HCEC 1CT (cell line): ENCODE measurements at places on chromosomes 7 and 10.

DNA sequence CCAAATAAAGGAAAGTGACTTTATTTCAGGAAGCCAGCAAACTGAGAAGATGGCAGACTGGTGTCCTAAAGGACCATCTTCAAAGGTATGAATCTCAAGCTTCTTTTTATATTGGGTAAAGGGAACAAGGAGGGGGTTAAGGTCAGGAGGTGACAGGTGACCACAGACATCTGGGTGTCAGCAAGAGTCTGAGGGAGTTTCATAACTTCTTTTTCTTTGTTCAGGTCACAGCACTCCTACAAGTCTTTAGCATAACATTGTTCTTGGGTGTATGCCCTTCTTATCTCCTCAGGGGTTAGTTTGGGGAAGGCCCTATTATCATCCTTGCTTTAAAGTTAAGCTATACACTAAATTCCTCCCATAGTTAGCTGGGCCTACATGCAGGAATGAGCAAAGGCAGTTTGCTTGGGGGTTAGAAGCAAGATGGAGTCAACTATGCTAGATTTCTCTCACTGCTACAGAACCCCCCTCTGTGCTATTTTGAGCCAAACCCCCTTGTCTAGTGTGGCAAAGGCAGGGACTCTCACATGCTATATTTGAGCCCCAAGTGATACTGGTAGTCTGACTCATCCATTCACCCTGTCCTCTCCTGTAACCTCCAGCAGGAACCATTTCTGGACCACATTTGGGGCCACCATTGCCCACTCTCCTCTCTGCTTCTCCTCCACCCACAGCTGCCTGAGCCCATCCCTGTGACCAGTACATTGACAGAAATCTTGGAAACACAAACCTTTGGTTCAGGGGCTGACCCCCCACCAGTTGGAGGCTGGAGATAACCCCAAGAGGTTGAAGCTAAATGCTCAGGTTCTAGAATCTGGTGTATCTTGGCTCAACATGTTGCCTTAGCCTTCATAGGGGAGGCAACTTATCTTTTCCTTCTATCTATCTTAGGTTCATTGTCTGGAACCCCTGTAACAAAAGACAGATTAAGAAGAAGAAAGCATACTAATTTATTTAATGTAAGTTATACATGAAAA is 55.5 kb upstream of the LRGUK start:
- no peak for DNase-seq

GRCh38 chr7:67571026-67571545 is 574.5 kb downstream of the TYW1 start:
- no peak for DNase-seq

- no peak for DNase-seq
Observed at GRCh38 chr7:696812-697551, 29.5 kb upstream of the DNAAF5 start.

DNA sequence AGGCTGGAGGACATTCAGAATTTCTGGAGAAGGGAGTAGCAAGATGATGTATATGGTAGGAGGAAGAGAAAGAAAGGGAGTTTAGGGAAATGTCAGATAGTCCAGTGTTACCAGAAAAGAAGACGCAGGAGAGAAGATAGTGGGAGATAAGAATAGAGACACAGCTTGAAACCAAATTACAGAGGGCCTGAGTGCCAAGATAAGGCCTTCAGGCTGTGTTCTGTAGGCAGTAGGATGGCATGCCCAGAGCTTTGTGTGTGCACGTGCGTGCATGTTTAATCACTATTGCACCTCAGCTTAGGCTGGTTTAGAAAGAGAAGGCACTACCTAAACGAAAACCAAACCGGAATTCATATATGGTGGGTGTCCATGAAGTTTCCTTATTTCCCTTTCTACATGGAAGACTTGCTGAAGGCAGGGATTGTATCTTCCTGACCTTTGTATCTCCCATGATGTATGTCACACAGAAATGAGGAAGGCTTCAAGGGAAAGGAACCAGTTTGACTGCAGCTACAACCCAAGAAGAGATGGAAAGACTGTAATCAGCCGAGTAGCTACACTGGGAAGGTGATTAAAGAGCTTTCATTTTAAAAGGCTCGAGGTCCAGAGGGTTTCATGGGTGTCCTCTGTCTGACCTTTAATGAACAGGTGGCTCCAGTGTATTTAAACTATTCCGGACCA is 35.8 kb upstream of the BHLHA15 start:
- no peak for DNase-seq

DNA sequence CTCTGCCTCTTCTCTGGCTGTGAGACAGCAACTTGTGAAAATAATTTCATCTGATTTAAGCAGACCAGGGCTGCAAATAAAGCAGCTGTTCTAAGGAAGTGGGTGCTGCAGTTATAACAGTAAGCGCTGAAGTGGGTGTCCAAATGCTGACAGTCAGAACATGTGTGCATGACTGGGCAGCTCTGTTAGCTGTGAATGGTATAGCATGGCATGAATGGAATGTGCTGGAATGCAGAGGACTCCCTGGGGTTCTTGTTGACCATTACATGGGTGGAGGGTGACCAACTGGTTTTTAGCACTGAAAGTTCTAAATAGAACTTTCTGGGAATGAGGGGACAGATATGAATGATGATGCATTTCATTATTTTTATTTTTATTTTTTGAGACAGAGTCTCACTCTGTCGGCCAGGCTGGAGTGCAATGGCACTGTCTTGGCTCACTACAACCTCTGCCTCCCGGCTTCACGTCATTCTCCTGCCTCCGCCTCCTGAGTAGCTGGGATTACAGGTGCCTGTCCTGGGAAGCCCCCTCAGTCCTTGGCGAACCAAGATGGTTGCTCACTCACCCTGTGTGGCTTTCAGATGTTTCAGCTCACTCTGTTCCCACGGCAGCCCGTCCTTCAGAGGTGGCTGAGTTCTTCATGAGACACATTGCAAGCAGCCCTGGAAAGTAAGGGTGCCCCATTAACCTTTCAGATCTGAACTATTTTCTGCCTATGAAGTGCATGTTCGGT is 319.8 kb upstream of the PHYHIPL start:
- DNase-seq = peak; percentile 98

GRCh38 chr10:6305401-6306321 is 102.9 kb downstream of the PFKFB3 start:
- no peak for DNase-seq

DNA sequence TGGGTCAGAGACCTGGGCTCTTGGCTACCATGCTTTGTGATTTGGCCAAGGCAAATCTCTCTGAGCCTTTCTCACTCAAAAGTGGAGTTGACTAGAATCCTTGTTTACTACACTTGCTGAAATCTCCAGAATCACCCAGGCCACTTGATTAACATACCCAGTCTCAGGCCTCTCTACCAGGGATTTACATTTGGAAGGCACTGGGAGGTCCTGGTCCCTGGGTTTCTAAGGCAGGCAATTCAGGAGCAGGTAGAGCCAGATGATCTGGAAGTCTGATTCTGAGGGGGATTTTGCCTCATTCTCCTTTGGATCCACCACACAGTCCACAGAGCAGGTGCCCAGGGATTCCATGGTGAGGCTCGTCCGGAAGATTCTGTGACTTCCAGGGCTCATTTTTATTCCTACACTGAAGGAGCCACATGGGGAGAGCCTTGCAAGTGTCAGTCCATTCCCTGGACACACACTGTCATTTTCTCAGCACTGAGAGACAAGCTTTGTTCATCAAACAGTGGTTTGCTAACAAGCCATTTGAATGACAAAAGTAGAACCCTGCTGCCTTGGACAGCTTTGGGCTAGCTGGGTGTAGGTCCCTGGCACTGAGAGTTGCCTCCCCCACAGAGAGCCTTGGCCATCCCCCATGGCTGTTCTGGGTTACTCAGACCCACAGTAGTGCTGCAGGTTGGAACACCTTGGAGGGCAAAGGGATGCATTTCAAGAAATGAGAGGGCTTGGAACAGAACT is 74.2 kb downstream of the NOC3L start:
- DNase-seq = no peak

GRCh38 chr7:33854801-33855350 is 50.5 kb upstream of the BMPER start:
- peak; percentile 95 for DNase-seq

DNA sequence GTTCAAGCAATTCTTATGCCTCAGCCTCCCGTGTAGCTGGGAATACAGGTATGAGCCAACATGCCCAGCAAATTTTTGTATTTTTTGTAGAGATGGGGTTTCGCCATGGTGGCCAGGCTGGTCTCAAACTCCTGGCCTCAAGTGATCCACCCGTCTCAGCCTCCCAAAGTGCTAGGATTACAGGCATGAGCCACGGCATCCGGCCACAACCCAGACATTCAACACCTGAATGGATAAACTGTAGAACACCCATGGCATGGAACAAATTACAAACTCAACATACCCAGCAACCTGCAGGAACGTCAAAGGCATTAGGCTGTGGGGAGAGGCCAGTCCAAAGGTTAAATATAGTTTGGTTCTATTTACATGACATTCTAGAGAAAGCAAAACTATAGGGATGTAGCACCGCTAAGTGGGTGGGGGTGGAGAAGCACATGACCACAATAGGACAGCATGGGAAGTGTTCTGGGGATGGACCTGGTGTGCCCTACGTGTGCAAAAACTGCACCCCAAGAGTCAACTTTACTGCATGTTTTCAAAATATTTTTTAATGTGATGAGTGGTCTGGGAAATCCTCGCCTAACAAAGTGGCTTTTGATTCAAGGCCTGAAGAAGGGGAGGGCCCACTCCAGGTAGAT is 6.5 kb upstream of the PGAM2 start:
- DNase-seq = no peak

GRCh38 chr10:77643795-77644468 is 6.3 kb upstream of the KCNMA1 start:
- DNase-seq = peak; percentile 69

DNA sequence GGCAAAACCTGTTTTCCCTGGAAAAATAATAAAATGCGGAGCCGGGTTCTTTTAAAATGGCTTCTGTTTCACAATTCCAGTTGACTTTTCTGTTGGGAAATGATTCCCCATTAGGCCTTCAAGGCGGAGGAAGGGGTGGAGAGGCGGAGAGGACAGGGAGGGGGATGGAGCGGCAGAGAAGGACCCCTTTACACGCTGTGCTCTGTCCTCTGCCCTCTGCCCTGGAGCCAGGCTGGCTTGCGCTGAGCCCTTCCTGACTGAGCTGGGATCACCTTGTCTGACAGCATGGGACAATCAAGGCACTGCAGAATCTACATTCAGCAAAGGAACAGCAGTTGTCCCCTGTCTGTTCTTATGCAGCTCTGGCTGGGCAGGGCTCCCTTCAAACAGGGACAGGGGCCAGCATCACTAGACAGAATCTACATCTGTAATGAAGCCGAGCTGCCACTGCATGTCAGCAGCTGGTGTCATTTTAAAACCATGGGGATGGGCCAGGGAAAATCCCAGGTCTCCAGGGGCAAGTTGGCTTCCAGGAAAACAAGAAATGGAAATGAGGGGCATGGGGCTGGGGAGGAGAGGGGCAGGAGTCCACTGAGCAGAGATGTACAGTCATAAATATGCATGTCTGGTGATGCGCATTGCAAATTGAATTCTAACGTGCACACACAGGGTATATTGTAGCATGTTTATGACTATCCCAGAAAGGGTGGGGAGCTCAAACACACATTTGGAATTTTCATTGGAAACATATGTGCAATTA is 120.0 kb downstream of the MKX start:
- DNase-seq = no peak

GRCh38 chr10:78236416-78237015 is 202.9 kb downstream of the RPS24 start:
- no peak for DNase-seq

DNA sequence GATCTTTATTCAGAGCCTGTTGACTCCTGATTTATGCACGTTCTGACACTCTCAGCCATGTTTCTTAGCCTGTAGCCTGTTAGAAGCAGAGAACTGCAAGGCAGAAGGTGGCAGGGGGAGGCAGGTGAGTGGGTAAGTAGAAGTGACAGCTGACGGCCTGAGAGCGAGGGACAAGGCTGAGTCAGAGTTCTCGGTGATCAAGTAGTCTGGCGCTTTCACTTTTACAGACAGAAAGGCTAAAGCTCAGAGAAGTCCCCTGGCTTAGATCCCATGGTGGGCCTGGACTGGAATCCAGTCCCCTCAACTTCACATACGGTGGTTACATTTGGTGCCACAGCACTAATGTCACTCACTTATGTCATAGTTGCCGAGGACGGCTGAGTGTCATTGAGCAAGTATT is 139.0 kb downstream of the TACC2 start:
- DNase-seq = no peak

DNA sequence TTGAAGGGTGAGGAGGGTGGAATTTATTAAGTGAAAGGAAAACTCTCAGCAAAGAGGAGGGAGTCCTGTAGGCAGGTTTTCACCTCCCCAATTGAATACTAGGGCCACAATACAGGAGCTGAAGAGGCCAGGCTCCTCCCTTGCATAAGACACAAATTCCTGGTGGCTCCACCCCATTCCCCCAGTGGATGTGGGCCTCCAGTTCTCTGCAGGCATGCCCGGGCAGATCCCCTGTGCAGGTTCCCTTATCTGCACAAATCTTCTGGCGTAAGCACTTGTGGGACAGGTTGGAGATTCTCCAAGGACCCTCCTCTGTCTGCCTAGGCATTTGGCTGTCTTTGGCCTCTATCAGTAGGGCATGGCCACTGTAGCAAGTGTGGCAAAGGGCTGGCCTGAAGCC is 847.1 kb upstream of the MBL2 start:
- DNase-seq = no peak

- peak; percentile 10 for DNase-seq
Observed at GRCh38 chr7:32496052-32496813, 944 bp downstream of the AVL9 start.

GRCh38 chr10:110323503-110323902 is 18.8 kb upstream of the SMNDC1 start:
- DNase-seq = peak; percentile 93

DNA sequence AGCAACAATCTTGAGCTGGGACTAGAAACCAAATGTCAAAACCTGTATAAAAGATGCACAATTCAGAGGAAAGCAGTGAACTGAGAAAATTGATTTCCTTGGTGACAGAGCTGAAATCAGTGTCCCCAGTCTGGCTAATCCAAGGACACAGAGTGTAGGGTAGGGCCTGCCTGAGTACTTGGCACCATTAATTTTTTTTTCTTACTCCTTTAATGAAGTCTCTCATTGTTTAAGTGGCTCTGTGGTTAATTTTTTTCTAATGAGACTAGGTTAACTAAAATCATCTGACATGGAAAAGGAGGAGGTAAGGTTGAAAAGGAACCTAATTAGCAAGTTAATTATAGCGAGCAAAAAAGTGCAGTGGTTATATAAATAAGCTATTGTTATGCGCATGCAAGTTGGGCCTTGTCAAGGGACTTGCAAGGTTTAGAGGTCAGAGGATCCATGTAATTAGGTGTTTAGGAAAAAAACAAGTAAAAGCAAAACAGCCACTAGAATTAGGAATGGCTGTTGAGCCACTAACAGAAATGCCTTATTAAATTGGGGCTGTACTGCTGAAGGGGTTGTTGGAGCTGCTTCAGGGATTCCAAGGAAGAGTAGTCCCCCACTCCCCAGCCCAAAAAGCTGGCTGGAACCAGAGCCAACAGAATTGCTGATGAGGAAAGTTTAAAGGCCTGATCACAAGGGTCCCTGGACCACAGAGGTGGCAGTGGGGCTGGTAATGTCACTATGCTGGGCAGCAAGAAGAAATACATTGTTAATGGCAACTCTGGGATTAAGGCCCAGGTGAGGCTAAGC is 58.9 kb upstream of the STRIP2 start:
- DNase-seq = no peak

GRCh38 chr10:132199268-132199853 is 12.6 kb downstream of the DPYSL4 start:
- no peak for DNase-seq

GRCh38 chr7:106069471-106070200 is 42.5 kb downstream of the SYPL1 start:
- DNase-seq = no peak

GRCh38 chr7:135714534-135715009 is 13.4 kb downstream of the SLC13A4 start:
- DNase-seq = peak; percentile 78

- DNase-seq = no peak
Observed at GRCh38 chr7:151699928-151700319, 177.0 kb downstream of the PRKAG2 start.
